ENCODE measurements at places on chromosomes 3 and 15.

DNA sequence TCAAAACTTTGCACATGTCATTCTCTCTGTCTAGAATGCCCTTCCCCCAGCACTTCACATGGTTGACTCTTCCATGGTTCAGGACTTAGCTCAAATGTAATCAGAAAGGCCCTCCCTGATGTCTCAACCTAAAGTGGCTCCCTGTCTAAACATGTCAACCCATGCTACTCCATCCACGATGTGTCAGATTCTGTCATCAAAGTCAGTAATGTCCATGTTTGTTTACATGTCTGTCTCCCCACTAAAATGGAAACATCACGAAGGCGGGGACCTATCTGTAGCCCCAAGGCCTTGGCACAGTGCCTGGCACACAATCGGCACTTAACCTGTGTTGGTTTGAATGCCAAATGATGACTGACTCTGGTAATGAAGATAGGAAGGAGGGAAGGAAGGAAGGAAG lies 20.8 kb upstream of the SNTN start:
- no peak for DNase-seq

- DNase-seq = no peak
Observed at GRCh38 chr3:183172051-183172639, 9.6 kb upstream of the LAMP3 start.

DNA sequence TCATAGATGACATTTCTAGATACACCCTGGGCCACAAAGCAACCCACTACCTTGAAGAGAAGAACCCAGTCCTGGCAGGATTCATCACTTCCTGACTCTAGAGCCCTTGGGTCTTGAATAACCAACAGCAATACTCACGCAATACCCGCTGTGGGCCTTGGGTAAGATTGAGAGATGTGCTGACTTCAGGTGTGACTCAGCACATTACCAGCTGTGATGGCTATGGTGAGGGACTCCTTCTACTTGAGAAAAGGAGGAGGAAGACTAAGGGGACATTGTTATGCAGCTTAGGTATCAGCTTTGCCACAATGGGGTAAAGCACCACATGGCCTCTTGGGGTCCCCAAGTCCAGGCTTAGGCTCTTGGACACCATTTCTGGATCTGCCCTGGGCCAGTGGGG lies 14.9 kb downstream of the C3orf33 start:
- peak; percentile 41 for DNase-seq

GRCh38 chr3:93910097-93910496 lies 63.6 kb downstream of the PROS1 start:
- DNase-seq = no peak

DNA sequence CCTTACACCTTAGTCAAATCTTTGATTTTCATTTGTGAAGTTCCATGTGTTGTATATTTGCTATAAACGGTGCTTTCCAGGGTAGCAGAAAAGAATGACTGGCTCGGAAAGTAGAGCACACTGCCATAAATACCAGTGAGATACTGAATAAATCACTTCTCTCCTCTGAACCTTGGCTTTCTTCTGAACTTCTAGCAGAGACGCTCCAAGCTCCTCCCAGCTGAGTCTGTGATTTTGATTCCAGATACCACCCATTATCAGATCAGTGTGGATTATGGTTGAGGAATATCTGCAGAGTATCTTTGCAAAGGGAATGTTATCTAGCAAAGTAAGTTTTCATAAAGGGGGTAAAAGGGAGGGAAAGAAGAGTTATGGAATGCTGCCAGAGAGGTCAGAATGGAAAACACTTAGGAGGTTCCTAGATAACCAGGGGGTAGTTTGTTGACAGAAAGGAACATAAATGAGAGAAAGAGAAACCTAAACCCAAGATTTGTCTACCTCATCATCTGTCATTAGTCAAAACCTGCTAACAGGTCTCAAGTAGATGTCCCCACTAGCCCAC lies 98.5 kb upstream of the PSMD6 start:
- DNase-seq = no peak

DNA sequence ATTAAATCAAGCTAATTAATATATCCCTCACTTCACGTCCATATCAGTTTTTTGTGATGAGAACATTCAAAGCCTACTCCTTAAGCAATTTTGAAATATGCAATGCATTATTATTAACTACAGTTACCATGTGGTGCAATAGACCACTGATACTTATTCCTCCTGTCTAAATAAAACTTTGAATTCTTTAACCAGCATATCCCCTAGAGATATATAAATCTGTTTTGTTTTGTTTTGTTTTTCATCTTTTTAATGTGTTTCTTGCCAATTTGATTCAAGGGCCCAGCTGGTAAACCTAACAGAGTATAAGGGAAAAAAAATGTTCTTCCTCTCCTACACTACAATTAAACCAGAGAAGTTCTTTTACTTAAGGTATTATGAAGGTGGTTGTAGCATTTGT lies 524.2 kb downstream of the NAALADL2 start:
- no peak for DNase-seq

DNA sequence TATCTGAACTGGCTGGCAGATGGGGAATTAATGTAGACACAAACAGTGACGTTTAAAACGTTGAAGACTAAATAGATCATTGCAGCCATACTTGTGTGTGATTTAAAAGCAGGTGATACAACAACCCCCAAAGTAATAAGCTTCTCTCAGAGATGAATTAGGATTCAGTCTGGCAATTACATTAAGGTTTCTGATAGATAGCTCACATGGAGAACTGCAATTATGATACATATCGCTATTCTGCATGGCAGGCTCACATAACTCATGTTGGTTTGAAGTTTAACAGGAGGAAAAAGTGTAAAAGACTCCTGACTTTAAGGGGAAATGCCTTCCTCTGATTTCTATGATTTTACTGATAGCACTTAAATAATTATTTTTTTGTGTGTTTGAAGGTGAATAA lies 196.9 kb downstream of the CLSTN2 start:
- DNase-seq = no peak

GRCh38 chr3:53728606-53729005 lies 117.6 kb downstream of the CHDH start:
- no peak for DNase-seq

DNA sequence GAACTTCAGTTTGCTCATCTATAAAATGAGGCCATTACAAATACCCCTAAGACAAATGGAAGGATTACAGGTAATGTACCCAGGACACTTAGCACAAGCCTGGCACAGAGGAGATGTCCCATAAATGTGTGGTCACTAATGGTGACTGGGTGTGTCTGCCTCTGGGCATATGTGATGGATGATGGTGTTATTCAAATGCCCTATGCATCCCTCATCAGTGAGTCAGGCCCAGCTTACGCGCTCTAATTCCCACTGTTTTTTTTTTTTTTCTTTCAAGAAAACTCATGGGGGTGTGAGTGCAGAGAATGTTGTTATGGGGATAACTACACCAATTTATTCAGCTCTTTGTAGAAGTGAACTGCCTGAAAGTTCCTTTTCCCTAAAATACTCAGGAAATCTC lies 23.6 kb upstream of the KIF23 start:
- DNase-seq = no peak

- DNase-seq = no peak
Observed at GRCh38 chr3:10625323-10625722, 119.9 kb upstream of the ATP2B2 start.

- DNase-seq = peak; percentile 21
Observed at GRCh38 chr3:15315003-15315402, 17.4 kb downstream of the SH3BP5 start.

GRCh38 chr15:91407269-91407889 lies 307.3 kb downstream of the SV2B start:
- no peak for DNase-seq

GRCh38 chr3:126685021-126685420 lies 19.0 kb upstream of the CHCHD6 start:
- no peak for DNase-seq

DNA sequence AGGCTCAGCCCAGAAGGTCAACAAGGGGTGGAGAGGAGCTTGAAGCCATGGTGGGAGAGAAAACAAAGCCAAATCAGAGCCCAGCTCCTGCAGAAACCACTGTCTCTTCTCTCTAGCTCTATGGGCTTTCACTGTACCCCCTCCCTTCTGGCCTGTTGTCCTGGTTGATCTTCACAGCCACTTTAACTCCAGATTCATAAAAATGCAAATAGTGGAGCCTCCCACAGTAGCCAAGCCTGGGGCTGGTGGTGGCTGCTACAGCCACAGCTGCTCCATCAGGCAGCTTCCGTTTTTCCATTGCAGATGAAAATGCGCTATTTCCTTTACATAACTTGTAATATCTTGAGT lies 20.7 kb upstream of the CAV3 start:
- no peak for DNase-seq

GRCh38 chr3:52036829-52037228 lies 19.5 kb downstream of the DUSP7 start:
- DNase-seq = no peak

GRCh38 chr3:195451373-195452015 lies 8.7 kb upstream of the ACAP2 start:
- DNase-seq = no peak

DNA sequence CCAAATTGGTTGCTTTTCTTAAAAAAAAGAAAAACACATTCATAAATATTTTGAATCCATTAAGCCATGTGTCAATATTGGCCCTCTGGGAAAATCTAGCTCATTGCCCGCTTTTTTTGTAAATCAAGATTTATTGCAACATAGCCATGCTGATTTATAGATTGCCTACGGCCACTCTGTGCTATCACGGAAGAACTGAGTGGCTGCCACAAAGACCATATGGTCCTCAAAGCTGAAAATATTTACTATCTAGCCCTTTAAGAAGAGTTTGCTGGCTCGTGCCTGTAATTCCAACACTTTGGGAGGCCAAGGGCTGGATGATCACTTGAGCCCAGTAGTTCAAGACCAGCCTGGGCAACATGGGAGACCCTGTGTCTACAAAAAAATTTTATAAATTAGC lies 45.9 kb downstream of the IL5RA start:
- no peak for DNase-seq

DNA sequence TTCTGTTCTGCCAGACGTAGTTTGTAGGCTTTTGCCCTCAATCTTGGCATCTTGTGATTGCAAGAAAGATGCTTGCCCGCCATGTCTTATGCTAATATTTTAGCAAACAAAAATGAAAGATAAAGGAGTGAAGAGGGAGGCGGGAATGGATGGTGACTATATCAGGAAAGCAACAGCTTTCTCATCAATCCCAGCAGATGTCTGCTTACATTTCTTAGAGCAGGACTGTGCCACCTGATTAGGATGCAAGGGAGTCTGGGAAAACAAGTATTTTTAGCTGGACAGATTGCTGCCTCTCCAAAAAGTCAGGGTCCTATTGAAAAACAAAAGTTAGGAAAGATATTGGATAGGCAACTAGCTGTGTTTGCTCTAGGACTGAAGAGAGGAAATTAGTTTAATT lies 34.6 kb upstream of the DPH6 start:
- DNase-seq = no peak

GRCh38 chr3:108301695-108302404 lies 5.5 kb downstream of the HHLA2 start:
- DNase-seq = peak; percentile 62

GRCh38 chr3:154852515-154852914 lies 227.6 kb upstream of the MME start:
- no peak for DNase-seq

DNA sequence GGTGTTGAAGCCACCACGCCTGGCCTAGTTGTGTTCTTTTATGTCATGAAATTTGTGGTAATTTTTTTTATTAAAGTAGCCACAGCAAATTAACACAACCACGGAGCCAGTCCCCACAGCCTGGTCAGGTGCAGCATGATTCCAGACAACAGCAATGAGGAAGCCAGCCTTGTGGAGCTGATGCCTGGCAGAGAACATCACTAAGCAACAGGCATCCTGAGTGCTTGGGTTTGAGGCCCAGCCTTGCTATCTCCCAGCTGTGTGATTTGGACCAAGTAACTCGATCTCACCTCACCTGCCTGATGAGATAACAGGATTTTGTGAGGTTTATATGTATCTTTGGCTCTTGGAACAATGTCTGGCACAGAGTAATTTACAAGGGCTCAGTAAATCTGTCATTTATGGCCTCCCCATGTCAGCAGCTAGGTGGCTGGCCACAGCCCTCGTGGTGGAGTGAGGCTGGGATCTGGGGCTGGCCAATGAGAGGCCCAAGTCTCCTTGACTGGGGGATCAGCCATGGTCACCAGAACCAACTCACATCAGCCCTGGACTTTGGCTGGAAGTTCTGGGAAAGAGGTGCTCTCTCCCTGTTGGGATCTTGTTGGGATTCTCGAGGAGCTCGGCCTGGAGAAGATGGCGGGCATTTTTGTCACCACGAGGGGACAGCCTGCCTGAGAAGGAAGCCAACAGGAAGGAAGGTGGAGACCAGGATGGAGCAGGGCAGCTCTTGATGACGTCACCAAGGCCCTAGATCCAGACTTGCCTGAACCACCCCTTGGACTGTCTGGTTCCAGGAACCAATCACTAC lies 22.8 kb upstream of the FLNB start:
- DNase-seq = no peak

- DNase-seq = no peak
Observed at GRCh38 chr3:119659606-119660291, 640 bp downstream of the POPDC2 start.

DNA sequence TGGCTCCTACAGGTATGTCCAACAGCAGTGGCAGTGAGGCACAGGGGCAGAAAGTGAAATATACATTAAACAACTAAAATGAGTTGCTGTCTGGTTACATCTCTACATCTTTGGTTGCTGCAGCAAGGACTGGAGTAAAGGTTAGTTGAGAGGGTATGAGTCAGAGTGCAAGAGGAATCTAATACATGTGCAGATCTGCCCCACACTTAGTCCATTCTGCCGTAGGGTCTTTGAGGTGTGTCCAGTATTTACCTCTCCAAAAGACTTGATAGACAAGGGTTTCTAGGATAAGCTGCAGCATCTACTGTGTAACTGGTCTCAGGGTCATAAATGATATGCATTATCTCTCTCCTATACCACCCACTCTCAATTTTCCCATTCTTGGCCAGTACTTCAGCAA lies 6.2 kb upstream of the NEDD4 start:
- DNase-seq = no peak

- DNase-seq = no peak
Observed at GRCh38 chr3:148839805-148840204, 12.2 kb downstream of the CPB1 start.

DNA sequence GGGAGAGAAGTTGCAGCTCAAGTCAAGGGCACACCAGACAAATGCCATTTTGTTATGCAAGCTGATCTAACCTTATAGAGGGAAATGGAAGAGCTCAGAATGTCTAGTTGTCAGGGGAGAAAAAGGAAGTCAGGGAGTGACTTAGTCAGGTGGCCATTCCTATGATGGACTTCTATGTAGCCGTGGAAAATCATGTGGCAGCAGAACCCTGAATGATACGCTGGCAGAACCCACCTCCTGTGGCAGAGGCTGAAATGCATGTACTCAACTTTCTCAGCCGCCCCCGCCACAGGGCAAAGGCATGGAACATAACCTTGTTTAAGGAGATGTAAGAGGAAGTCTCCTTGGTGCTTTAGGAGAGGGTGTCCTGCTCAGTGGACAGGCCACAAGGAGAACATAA lies 37.7 kb upstream of the PARL start:
- no peak for DNase-seq
